ENCODE measurements at places on chromosomes 13 and 19. TPM values are rescaled to one million over a fixed set of nuclear protein-coding genes. Genes with fewer than 3 reads are reported as not detected.

- no peak overlapping the region for H3K27ac ChIP-seq
- H3K36me3 ChIP-seq = no peaks in the 10 kb centered on the region
- no peak overlapping the region for H3K4me3 ChIP-seq
- DNase-seq = no peak
- peaks cover 23% of the 10 kb centered on the region for H3K4me1 ChIP-seq
Measured at GRCh38 chr19:6095760-6096159, 14.5 kb downstream of the RFX2 start.

GRCh38 chr19:7349961-7350711 lies 1.4 kb downstream of the ARHGEF18 start:
- H3K4me1 ChIP-seq = no peaks in the 10 kb centered on the region
- no peak overlapping the region for H3K4me3 ChIP-seq
- no peak overlapping the region for H3K27ac ChIP-seq
- peaks cover 7% of the 10 kb centered on the region for H3K27me3 ChIP-seq

GRCh38 chr13:111161601-111162600 lies 46.8 kb downstream of the ARHGEF7 start:
- H3K27ac ChIP-seq = no peak overlapping the region
- peaks cover 14% of the 10 kb centered on the region for H3K36me3 ChIP-seq
- no peaks in the 10 kb centered on the region for H3K27me3 ChIP-seq
- DNase-seq = no peak

DNA sequence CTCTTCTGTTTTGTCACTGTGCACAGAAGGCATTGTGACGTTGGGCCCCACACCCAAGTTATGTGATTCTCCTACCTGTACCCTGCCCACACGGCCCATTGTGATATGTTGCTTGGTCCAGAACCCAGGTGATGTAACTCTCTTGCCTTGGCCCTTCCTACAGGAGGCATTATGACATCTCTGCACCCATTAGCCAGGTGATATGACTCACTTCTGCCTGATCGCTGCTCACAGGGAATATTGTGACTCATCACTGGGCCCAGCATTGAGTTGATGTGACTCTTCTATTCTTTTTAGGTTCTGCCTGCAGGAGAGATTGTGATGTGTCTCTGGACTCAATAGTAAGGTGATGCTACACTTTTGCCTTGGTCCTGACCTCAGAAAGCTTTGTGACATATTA lies 65.4 kb upstream of the ZNF91 start:
- no peaks in the 10 kb centered on the region for H3K27me3 ChIP-seq
- H3K4me3 ChIP-seq = no peak overlapping the region
- H3K27ac ChIP-seq = no peak overlapping the region
- H3K4me1 ChIP-seq = no peaks in the 10 kb centered on the region
- DNase-seq = no peak

GRCh38 chr19:50909240-50910070 lies 1.7 kb downstream of the KLK4 start:
- H3K36me3 ChIP-seq = no peaks in the 10 kb centered on the region
- peaks cover 15% of the 10 kb centered on the region for H3K27me3 ChIP-seq
- peaks cover 5% of the 10 kb centered on the region for H3K4me1 ChIP-seq
- peak overlapping the region; percentile 49 for H3K4me3 ChIP-seq
- H3K27ac ChIP-seq = no peak overlapping the region

- H3K27ac ChIP-seq = no peak overlapping the region
- H3K4me1 ChIP-seq = no peaks in the 10 kb centered on the region
- H3K36me3 ChIP-seq = no peaks in the 10 kb centered on the region
- no peak overlapping the region for H3K4me3 ChIP-seq
- H3K27me3 ChIP-seq = no peaks in the 10 kb centered on the region
- DNase-seq = no peak
Measured at GRCh38 chr19:6970443-6970842, 50.8 kb downstream of the MBD3L2B start.

- H3K27me3 ChIP-seq = no peaks in the 10 kb centered on the region
- peak overlapping the region; percentile 27 for H3K27ac ChIP-seq
- peaks cover 10% of the 10 kb centered on the region for H3K36me3 ChIP-seq
- no peak for DNase-seq
- H3K4me1 ChIP-seq = peaks cover 44% of the 10 kb centered on the region
- H3K4me3 ChIP-seq = no peak overlapping the region
Measured at GRCh38 chr13:20424949-20425348, 100.7 kb downstream of the CRYL1 start.

- peaks cover 7% of the 10 kb centered on the region for H3K36me3 ChIP-seq
- peaks cover 50% of the 10 kb centered on the region for H3K27me3 ChIP-seq
- H3K4me3 ChIP-seq = peak overlapping the region; percentile 74
- no peak overlapping the region for H3K27ac ChIP-seq
Measured at GRCh38 chr13:20192158-20192835, 441 bp downstream of the GJB2 start.

DNA sequence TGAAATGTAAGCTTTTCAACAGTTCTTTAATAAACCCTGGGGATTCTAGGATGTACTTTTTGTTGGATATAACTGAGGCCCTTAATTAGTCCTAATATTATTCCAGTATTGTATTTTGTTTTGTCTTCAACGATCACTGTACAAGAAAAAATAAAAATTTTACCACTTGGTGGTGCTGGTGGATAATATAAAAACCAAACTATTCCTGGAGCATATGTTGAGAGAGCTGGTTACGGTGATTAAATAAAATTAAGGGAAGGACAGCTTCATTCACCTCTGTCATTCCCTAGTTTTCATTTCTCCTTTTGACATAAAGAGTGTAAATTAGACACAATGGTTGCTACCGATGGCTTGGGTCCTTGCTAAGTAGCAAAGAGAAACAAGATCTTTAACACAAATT lies 598.6 kb upstream of the PCDH20 start:
- no peaks in the 10 kb centered on the region for H3K36me3 ChIP-seq
- no peak for DNase-seq
- peaks cover 2% of the 10 kb centered on the region for H3K4me1 ChIP-seq
- H3K27ac ChIP-seq = no peak overlapping the region

DNA sequence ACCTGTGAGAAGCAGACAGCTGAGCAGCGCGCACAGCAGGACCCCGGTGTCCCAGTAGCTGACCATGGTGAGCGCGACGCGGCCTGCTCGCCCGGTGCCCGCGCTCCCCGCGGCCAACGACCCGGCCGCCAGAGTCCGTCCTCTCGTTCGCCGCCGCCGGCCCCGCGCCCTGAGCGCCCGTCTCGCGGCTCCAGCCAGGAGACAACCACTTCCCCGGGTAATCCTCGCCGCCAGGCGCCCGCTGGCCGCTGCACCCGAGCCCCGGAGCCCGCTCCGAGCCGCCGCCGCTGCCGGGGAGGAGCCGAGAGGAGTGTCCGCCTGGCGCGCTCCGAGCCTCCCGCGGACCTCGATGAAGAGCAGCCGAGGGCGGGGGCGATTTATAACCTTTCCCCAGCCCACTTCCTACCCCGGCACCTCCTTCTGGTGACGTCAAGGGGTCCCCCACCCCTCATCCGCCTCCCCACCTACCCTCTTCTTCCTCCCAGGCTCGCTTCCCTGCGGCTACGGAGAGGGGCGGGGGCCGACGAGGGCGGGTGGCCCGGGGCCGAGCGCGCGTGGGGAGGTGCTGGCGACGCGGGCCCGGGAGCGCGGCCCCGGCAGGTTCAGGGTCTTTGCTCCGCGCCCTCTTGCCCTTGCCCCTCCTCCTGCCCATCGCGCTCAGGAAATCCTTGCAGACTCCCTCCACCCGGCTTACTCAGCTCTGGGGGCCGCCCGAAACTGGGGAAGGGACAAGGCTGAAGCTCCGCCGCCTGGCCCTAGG lies at the start of gene FLT1:
FLT1 (minus strand) TSS at position 351 of the 760 bp plus-strand sequence; CDS start at position 66, 285 bp downstream.
- H3K27me3 ChIP-seq = peaks cover 87% of the 10 kb centered on the region
- H3K4me3 ChIP-seq = peak within 1 kb of the TSS; percentile 64
- no peak within 1 kb of the TSS for H3K27ac ChIP-seq
- H3K36me3 ChIP-seq = no peaks in the 10 kb centered on the region
- H3K4me1 ChIP-seq = peaks cover 15% of the 10 kb centered on the region

GRCh38 chr13:23467048-23467931 lies 33.8 kb upstream of the SACS start:
- peak overlapping the region; percentile 23 for H3K4me3 ChIP-seq
- no peaks in the 10 kb centered on the region for H3K27me3 ChIP-seq
- no peak for DNase-seq
- peak overlapping the region; percentile 89 for H3K27ac ChIP-seq
- no peaks in the 10 kb centered on the region for H3K36me3 ChIP-seq

DNA sequence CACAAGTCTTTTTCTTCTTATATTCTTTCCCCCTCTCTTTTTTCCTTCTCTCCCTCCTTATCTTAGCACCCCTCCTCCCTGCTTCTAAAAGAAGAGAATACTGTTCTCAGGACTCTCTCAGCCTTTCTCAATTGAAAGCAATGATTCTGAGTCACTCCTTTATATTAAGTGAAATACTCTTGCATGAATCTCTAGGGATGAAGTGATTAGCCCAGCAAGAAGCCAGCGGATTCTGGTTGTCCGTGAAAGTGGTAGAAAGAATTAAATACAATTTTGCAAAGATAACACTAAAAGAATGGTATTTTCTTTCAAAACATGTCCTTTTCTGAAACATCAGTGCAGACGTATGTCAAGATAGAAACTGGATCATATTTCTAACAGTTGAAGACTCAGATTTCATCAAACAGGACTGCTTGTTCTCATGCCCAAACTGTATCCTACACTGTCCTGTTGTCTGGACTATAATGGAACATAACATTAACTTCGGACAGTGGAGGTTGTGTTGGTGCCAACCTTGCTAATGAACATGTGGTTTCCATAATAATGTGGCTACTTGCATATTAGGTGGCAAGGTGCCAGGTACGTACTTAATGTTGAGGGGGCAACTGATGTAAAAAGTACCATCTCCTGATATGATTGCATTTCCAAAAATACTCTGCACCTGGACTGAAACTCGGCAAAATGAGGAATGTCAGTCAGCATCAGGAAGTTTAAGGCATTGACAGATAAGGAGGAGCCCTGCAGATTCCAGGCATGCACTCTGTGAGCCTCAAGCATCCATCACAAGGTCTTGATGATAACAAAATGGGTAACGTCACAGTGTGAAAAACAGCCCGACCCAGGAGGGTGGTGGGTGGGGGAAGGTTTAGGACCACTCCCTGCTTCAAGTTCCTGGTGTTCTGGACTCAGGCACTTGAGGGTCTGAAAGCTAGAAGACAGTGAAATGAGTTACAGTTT lies 357.2 kb downstream of the DLEU7 start:
- H3K27me3 ChIP-seq = no peaks in the 10 kb centered on the region
- H3K4me3 ChIP-seq = no peak overlapping the region
- DNase-seq = no peak
- no peaks in the 10 kb centered on the region for H3K36me3 ChIP-seq
- H3K27ac ChIP-seq = no peak overlapping the region

DNA sequence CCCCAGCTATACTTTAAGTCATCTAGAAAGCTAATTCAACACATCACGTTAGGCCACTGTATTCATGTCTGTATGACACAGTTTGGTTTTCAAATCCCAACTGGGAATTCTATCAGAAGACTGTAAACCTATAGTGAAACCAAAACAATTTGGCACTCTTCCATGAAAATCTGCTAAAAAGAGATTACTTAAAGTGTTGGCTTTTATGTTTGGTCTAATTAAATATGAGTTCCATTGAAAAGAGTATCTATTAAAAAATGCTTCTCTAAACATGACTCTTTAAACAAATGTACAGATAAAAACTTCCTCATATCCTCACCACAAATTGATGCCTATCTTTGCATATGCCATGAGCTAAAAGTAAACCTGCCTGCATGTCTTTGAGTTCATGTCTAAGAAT lies 25.4 kb downstream of the PCDH9 start:
- no peaks in the 10 kb centered on the region for H3K36me3 ChIP-seq
- no peak overlapping the region for H3K4me3 ChIP-seq
- H3K4me1 ChIP-seq = no peaks in the 10 kb centered on the region
- H3K27me3 ChIP-seq = no peaks in the 10 kb centered on the region
- no peak for DNase-seq
- no peak overlapping the region for H3K27ac ChIP-seq

DNA sequence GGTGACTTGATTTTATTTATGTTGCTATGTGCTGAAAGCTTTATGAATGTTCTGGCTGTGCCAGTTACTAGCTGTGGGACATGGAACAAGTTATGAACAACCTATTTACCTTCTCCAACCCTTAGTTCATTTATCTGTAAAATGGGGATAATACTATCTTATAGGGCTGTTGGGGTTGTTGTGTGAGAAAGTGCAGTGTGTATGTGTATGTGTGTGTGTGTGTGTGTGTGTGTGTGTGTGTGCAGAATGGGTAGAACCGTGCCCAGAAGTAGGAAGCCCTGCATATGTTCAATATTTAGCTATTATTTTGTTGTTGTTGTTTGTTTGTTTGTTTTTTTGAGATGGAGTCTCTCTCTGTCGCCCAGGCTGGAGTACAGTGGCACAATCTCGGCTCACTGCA lies 20.4 kb downstream of the ZSWIM9 start:
- H3K27me3 ChIP-seq = no peaks in the 10 kb centered on the region
- no peaks in the 10 kb centered on the region for H3K4me1 ChIP-seq
- H3K27ac ChIP-seq = no peak overlapping the region
- peaks cover 33% of the 10 kb centered on the region for H3K36me3 ChIP-seq
- no peak overlapping the region for H3K4me3 ChIP-seq

DNA sequence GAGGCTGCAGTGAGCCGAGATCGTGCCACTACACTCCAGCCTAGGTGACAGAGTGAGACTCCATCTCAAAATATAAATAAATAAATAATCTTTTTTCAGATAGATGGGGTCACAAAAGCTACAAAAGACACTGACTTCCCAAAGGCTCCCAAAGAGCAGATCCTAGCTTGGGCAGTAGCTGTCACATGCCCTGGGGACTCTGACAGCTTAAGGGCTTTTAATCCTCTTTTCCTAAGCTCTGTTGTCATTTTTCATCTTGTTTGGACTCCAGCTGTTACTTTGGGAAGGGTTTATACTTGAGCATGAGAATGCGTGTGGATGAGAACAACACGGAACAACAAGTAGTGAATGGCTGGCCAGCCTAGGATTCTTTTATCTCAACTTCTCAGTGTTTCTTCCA lies 231.7 kb downstream of the MZT1 start:
- H3K36me3 ChIP-seq = no peaks in the 10 kb centered on the region
- H3K27me3 ChIP-seq = no peaks in the 10 kb centered on the region
- DNase-seq = no peak
- H3K27ac ChIP-seq = no peak overlapping the region

GRCh38 chr19:33443638-33444561 lies 70.4 kb downstream of the CEBPG start:
- no peak for DNase-seq
- H3K4me3 ChIP-seq = no peak overlapping the region
- no peak overlapping the region for H3K27ac ChIP-seq
- H3K27me3 ChIP-seq = peaks cover 11% of the 10 kb centered on the region
- peaks cover 59% of the 10 kb centered on the region for H3K4me1 ChIP-seq

GRCh38 chr13:113069861-113070805 lies 35.5 kb upstream of the F7 start:
- H3K27ac ChIP-seq = no peak overlapping the region
- H3K36me3 ChIP-seq = peaks cover 37% of the 10 kb centered on the region
- H3K4me3 ChIP-seq = no peak overlapping the region
- no peaks in the 10 kb centered on the region for H3K27me3 ChIP-seq

GRCh38 chr13:29743201-29743786 lies 107.1 kb downstream of the UBL3 start:
- H3K27ac ChIP-seq = no peak overlapping the region
- H3K27me3 ChIP-seq = peaks cover 9% of the 10 kb centered on the region
- DNase-seq = no peak
- H3K4me3 ChIP-seq = no peak overlapping the region

GRCh38 chr19:49421878-49422202 lies 1.4 kb downstream of the PTH2 start:
- H3K4me1 ChIP-seq = peaks cover 30% of the 10 kb centered on the region
- no peak for DNase-seq
- peaks cover 96% of the 10 kb centered on the region for H3K27me3 ChIP-seq
- H3K4me3 ChIP-seq = no peak overlapping the region
- H3K36me3 ChIP-seq = no peaks in the 10 kb centered on the region

Gene ZSCAN5B
- not detected for total RNA-seq

Gene ZNF808
- 37.5 TPM for total RNA-seq

Gene FAAP24
- 5.2 TPM for total RNA-seq

Gene NECTIN2
- 291 TPM for total RNA-seq

Gene LGALS14
- total RNA-seq = 0.71 TPM

Gene CGB3
- total RNA-seq = not detected

Gene PALM
- 86.9 TPM for total RNA-seq

Gene TMEM86B
- total RNA-seq = 6.7 TPM

Gene ACTN4
- total RNA-seq = 460 TPM

Data from mesothelial cell of epicardium (in vitro differentiated cells).